Left ventricle myocardium superior (tissue), 1 donor: ENCODE measurements at places on chromosomes 3 and 15. TPM values are rescaled to one million over a fixed set of nuclear protein-coding genes. Genes with fewer than 3 reads are reported as not detected.

GRCh38 chr3:140219291-140219690 is 284.3 kb downstream of the CLSTN2 start:
- no peak for DNase-seq

DNA sequence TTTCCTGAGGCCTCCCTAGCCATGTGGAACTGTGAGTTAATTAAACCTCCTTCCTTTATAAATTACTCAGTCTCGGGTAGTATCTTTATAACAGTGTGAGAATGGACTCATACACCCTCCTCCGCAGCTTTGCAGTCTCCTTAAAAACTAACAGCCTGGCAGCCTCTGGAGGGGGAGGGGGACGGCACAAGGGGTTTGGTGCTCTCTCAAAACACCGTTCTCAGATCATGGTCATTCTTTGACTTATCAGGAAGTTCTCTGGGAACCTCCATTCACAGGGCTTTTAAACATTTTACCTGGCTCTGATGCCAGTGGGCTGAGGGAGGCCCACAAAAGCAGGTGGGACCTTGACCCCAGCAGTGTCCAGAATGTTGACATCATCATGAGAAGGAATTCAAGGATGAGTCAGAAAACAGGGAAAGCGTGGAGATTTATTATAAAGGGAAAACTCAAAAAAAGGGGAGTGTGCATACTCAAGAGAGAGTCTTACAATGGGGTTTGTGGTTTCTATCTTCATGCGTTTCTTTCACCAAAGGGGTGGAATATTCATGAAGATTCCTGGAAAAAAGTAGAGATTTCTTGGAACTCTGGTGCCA is 43.9 kb downstream of the ONECUT1 start:
- DNase-seq: no peak

GRCh38 chr15:87763837-87764236 is 492.7 kb downstream of the NTRK3 start:
- no peak for DNase-seq

Gene IL12A
- 0.32 TPM for total RNA-seq

GRCh38 chr3:183131735-183132134 is 30.8 kb downstream of the LAMP3 start:
- DNase-seq: no peak

- peak; percentile 83 for DNase-seq
Measured at GRCh38 chr3:184156522-184156955, 1.4 kb downstream of the DVL3 start.

- DNase-seq: no peak
Measured at GRCh38 chr3:37338500-37338899, 164.1 kb upstream of the LRRFIP2 start.

Gene PDZRN3
- total RNA-seq: 147 TPM

Gene ACTL6A
- 20.3 TPM for total RNA-seq
